ENCODE measurements at places on chromosomes 5 and 9.

GRCh38 chr9:124475158-124475867 is 25.1 kb downstream of the ADGRD2 start:
- no peak for DNase-seq

GRCh38 chr5:129771058-129771838 is 23.4 kb downstream of the MINAR2 start:
- peak; percentile 58 for DNase-seq

- DNase-seq, result no peak
Observed at GRCh38 chr9:134189145-134189469, 24.7 kb upstream of the RNU6ATAC start.

DNA sequence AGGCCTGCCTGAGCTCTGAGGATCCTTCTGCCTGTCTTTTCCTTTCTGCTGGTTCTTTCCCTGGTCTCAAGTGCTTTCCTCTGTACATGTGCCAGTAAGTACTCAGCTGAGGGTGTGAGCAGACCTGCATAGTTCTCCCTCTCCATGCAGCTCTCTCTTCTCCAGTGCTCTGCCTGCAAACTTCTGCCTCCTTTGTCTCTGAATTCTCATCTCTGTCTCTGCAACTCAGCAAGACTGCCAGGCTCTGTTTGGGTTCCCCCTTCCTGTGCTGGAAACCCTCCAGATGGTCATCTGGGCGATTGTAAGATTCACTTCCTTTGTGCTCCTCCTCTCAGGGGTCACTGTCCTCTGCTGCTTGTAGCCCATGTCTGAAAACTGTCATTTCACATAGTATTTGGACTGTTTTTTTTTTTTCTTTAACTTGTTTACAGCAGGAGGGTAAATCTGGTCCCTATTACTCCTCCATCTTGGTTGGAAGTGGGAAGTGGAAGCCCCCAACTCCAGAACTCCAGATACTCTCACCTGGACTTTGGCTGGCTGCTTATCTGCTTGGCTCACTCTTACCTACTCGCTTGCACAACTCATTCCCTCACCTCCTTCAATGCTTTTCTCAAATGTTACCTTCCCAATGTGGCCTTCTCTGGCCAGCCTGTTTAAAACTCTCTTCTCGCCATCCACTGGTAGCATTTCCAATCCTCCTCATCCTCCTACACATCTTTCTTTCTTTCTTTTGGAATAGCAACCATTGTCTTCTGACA is 175.3 kb upstream of the TBC1D2 start:
- DNase-seq, result no peak

DNA sequence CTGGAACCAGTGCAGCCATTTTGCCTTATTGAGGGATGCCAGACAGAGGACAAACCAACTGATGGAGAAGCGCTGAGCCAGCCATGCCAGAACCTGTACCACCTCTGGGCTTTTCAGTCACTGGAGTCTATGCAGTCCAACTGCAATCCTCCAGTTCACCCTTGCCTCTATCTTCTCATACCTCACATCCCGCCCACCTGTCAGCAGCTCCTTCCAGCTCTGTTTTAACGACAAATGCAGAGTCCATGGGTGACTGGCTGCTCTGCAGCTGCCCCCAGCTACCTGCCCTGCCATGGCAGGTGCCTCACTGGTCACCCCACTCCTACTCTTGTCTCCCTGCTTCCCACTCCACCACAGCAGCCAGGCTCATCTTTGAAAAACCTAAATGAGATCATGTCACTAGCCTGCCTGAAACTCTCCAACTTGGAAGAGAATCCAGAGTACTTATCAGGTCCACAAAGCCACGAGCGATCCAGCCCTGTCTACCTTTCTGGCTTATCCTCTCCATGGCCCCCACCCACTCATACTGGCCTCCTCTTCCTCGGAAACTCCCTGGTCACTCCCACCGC is 14.0 kb upstream of the ACSL6 start:
- no peak for DNase-seq

DNA sequence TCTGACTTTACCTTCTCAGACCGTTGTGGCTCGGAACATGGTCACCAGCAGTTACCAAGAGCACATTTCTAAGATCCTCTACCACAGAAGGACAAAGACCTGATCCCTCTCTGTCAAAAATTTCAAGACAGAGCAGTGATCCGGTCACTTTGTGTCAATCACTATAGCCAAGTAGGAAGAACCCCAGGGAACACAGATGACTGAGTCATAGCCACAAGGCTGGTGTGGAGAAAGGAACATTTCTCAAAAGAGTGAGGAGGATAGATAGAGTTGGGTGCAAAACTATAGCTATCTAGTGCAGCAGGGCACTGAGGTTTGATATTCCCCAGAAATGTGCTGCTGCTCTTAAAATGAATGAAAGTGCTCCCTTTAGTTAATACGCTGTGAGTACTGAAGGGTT is 130.7 kb upstream of the SMIM23 start:
- no peak for DNase-seq

Measured in NCI-H2081 (cell line).